ENCODE measurements at places on chromosomes 5 and 9.

DNA sequence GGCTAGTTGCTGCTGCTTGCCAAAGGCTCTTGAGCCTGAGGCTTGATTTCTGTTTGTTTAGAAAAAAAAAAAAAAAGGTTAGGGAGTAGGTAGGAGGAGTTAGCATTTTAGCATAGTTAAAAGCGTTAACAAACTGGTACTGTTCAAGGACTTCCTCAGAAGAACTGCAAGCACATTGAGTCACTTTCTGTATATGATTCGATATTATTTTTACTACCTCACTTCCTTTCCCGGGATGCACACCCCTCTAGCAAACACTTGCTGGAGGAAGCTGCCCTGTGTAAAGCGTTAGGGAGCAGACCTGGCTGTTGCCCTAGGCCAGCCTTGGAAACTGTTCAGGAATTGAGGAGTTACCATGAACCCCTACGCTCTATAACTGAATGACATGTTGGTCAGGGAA, 15.7 kb upstream of the CEP120 start:
- no peak for DNase-seq

DNA sequence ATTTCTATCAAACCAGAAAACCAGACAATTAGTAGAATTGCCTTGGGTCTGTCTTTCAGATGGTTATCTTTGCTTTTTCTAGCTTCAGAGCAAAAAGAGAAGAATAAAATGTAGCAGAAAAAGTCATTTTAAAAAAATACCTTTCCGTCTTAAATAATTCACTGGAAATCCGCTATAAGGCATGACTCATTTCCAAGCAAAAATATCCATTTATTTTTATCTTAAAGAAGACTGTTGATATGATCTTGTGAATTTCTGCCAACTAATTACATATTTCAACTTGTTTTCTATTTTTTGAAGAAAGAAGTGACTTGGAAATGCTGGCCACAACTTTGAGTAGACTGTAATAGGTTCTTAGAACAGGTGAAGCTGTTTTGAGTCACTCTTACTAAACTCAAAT, 83.7 kb downstream of the VCAN start:
- DNase-seq: no peak

- no peak for DNase-seq
Measured at GRCh38 chr5:172123269-172123692, 64.7 kb downstream of the STK10 start.

- no peak for DNase-seq
Measured at GRCh38 chr5:7671381-7671993, 179.4 kb downstream of the CFAP90 start.

- DNase-seq: no peak
Measured at GRCh38 chr5:96626956-96627355, 35.2 kb upstream of the CAST start.

DNA sequence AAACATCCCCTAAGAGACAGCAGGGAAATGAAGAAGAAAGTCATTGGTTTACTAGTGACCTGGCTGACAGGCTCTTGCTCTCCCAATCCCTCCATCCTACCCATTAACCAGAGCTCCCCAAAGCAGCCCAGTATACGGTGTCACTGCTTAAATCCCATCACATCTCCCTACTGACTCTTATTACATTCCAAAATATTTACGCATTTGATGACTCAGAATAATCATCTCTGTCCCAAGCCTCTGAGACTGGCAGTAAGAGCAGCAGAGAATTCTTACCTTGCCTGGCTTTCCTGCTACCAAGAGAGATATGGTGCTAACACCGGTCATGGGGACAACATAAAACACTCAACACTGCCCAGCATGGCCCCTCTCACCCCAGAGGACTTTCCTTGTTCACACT, 20.2 kb upstream of the WHRN start:
- DNase-seq: no peak

Data from NCI-H2107 (cell line).